Endothelial cell (in vitro differentiated cells): ENCODE measurements at places on chromosomes 3 and 15.

- no peak for DNase-seq
These were observed 20.6 kb downstream of the CMTM6 start for GRCh38 chr3:32481791-32482631.

- no peak for DNase-seq
These were observed 152.4 kb downstream of the LEKR1 start for GRCh38 chr3:156978481-156978961.

DNA sequence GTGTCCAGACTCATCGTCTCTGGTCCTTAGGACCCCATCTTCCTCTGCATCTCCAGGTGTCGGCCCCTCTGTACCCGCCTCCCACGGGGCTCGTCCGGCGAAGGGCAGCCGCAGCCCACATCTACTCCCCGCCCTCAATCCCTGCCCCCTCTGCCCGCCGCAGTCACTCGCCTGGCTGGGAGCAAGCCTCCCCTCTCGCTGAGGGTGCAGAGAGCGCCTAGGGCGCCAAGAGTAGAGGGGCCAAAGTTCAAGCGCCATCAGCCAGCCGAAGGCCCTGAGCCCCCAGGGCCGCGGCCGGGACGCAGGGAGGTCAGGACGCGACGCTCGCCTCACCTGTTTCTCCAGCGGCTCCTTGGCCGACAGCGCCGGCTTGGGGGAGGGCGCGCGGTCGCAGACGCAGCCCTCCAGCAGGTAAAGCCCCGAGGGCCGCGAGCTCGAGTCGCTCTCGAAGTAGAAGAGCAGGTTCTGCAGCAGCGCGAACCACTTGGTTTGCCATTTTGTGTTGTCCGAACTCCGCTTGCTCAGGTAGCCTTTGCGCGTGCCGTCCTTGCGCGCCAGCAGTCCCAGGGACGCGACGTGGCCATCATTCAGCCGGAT lies 592 bp downstream of the RASGRF1 start:
- no peak for DNase-seq

- DNase-seq, result no peak
These were observed 889.8 kb upstream of the NR2F2 start for GRCh38 chr15:95440712-95441111.

DNA sequence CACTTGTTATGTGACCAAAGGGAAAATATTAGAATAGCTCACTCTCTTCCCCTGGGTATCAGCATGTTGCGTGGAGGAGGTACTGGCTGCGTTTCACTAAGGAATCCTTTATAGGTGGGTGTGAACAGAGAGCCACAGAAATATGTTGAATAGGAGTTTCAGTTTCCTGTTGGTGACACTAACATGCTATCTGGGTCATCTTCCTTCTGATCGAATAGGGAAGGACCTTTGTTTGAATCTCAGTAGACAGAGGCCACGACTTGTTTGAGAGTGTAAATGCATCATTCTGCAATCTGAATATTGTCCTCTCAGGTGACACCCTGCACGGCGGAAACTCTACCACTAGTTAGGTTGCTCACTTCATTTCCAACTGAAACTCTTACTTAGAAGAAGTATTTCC lies 157.9 kb upstream of the SLC2A2 start:
- DNase-seq, result no peak

- DNase-seq, result no peak
These were observed 5.2 kb downstream of the TLE3 start for GRCh38 chr15:70092464-70093027.

DNA sequence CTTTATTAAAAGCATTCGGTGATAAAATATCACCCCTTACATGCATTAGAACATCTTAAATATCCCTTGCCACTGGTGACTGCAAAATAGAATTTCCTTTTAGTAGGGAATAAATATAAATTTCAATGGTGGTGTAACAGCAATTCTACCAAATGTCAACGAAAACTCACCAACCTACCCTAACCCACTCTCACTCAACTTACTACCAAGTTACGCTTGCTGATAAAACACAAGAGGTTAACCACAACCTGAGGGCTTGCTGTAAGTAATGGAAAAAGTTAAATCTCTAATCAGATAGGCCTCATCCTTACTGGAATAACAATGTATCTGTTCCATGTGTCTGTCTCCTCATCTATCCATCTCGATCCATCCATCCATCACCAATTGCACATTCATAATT lies 274.7 kb downstream of the FOXP1 start:
- no peak for DNase-seq

GRCh38 chr3:36733162-36733696 lies 31.1 kb downstream of the DCLK3 start:
- DNase-seq, result no peak

DNA sequence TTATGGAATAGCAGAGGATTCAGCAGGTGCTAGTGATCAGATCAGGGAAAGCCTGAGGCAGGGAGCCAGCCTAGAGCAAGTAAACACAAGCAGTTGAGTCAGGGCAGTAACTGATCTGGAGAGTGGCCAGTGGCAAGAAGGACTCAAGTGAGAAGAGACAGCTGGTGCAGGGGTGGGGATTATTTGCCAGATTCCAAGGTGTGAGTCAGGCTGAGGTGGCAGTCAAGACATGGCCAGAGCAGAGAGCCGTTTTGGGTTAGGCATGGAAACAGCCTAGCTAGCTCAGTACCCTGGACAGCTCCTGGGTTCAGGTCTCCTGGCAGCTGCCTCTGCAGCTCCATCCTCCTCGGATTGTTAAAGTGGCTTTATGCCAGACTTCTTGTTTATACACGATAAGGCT lies 281.9 kb upstream of the ONECUT1 start:
- DNase-seq, result peak; percentile 87

DNA sequence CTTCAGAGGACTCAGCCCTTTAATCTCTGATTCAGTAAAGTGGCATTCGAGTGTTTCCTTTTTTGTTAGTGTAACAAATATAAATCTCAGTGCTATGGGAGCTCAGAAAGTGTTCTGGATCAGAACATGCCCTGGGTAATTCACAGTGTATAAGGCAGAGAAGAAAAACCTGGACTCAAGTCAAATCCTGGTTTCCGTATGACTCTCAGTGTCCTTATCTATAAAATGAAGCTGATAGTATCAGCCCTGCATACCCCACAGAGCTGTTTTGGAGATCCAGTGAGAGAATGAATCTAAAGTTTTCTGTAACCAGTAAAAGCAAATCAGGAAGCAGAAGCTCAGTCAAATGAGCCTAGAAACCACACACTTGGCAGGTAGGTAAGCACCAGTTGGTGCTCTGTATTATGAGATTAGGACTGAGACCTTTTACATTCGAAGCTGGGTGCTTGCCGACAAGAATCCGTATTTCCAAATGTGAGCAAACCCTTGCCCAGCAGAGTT lies 67.2 kb downstream of the IL1RAP start:
- no peak for DNase-seq

- no peak for DNase-seq
These were observed 370.4 kb upstream of the TPRG1 start for GRCh38 chr3:188801393-188801792.

DNA sequence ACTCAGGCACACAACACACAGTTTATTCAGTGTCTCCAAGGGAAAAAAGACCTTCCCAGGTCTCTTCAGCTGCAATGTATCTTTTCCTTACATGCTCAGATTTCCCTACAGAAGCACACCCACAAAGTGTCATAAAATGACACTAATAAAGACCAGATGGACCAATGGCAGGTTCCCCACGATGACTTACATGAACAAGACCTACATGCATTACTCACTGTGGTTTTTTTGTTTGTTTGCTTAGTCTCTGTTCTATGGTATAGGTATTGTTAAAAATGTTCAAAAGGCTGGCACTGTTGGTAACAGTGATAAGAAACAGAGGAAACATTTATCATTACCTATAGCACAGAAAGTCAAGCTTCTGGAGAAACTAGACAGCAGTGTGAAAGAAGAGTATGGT lies 318.2 kb upstream of the TMCO5A start:
- no peak for DNase-seq

DNA sequence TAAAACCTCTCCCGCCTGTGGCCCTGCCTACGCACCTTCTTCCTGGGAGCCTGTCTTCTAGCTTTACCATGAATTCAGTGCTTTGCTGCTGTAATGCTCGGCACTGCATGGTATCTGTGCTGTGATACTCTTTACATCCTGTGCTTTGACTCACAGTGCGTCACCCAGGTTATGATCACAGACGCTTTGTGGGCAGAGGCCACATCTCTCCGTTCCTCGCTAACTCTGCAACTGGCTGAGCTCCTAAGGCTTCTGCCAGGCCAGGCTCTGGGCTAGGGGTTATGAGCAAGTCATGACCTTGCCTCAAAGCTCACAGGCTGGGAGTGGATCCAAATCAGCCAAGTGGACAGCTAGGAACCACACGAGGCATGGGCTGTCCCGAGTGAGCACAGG lies 23.2 kb downstream of the SPTBN5 start:
- no peak for DNase-seq
